NCI-H1930 (cell line): ENCODE measurements at places on chromosomes 7 and 10.

- DNase-seq: no peak
These were observed 88.7 kb downstream of the PIP4K2A start for GRCh38 chr10:22625516-22626290.

- no peak for DNase-seq
These were observed 18.9 kb upstream of the RAMP3 start for GRCh38 chr7:45138433-45139267.

DNA sequence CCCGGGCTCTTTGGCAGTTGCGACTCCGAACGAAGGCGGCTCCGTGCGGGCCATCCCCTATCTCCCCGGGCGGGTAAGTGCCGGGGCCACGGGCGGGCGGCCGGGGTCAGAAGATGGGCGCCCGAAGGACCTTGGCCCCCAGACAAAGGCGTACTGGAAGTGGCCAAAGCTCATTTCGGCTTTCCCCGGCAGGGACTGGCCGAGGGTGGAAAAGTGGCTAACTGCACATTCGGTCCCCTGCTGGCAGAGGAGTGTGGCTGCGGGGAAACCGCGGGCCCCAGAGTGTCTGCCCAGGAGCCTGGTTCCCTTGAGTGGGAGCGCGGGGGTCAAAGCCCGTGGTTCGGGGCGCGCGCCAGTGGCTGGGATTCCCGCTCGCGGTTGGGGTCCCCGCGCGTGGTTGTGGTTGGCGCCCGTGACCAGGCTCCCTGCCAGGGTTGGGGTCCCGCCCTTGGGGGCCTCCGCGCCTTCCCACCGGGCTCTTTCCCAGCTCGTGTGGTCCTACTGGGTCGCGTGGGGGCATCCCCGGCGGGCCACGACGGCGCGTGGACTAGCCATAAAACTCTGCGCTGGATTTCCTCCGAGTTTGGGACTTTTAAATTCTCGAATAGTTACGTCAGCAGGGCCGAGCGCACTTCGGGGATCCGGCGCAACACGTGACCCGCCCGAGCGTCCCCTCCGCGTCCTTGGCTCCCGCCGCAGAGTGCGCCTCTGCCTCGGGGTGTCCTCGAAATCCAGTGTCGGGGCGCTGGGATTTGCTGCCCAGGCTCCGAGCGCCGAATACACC is 124.4 kb downstream of the TACC2 start:
- no peak for DNase-seq

DNA sequence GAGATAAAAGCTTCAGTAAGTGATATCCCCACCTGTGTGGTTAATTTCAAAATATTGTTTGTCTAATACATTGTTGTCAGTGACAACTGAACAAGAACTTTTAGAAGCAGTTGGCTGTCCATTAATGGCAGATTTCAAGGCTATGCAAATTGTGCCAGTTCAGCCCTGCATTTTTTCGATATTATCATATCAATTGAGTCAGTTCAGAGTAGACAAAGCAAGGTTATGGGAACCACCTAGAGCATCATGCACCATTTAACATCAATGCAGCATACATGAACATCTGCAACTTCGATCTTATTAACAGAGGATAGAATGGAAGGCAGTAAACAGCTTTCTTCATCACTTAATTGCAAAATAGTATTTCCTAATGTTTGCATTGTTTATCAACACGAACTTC is 180.7 kb upstream of the KAT6B start:
- no peak for DNase-seq

DNA sequence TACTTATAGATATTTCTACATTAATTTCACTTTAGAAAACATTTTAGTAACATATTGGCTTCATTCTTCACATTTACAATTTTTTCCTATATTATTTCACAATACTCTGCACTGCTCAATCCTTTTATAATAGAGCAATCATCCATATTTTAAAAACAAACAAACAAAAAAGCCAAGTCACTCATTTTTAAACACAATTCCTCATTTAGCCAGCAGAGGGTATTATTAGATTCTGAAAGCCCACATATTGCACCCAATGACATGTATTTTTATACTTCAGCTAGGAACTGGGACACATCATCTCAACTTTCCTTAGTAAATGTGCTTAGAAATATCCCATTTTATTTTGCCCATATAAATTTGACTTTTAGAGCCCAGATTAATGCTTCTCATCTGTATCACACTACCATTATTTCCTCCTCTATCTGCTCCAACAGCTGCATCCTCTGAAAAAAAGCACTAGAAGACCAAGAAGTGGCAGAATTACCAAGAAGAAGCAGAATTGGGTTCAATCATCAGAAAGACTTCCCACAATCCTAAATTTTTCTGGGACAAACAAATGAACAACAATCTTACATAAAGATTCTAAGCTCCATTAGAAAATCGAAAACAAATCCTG is 29.5 kb downstream of the CTNNA3 start:
- DNase-seq: no peak

DNA sequence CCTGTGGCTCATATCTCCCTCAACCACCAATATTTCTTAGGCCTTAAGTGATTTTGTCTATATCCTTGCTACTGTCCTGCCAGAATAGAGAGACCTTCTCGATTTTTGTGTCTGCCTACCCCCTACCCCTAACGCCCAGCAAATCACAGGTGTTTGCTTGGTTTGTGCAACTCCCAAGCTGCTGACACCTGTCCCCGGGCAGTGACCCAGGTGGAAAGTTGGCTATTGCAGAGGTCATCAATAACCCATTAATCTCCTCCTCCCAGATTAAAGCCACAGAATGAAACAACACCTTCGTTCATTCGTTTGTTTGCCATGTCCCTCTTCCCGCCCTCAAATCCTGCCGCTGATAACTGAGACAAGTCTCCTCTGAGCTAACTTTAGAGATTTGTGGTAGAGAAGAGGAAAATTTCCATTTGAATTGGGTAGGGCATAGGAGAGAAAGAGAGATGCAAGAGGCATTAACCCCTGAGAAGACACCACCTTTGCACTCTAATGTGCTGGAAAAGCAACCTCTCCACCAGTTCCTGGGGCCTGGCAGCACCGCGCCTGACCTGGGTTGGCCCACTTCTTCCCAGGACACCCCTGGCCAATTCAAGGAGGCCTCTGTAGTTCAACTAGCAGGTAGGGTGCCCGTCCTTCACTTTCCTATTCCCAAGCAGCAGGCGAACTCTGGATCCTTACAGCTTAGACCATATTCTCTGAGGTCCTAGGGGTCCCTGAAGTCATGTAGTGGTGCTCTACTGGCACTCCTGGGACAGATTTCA is 3.0 kb downstream of the NEUROG3 start:
- no peak for DNase-seq

DNA sequence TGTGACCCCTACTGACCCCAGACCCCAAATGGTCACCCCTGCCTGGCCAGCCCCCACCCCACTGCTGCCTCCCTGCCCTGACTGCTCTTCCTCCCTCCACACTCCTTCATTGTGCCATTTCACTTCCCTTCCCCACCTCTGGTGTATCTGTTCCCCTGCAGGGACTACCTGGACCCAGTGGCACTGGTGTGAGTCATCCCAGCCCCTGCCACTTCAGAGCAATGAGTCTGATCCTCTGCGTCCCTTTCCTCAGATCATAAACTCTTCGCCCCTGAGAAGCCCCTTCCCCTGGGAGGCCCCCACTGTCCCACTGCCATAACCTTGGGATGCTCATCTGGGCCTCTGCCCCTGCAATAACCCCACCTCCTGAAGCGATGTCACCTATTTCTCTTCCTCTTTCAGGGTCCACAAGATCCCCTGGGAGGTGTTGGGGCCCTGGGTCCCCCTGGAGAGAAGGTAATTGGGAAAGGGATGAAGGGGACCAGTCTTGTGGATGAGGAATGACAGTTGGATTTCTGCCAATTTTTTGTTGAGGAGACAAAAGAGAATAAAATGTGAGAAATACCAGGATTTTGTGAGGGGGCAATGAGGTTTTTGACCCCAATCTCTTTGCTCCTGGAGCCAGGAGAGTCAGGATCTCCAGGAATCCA is 19.1 kb upstream of the VOPP1 start:
- no peak for DNase-seq

- DNase-seq: no peak
These were observed 10.9 kb upstream of the HERC4 start for GRCh38 chr10:68086011-68086410.

DNA sequence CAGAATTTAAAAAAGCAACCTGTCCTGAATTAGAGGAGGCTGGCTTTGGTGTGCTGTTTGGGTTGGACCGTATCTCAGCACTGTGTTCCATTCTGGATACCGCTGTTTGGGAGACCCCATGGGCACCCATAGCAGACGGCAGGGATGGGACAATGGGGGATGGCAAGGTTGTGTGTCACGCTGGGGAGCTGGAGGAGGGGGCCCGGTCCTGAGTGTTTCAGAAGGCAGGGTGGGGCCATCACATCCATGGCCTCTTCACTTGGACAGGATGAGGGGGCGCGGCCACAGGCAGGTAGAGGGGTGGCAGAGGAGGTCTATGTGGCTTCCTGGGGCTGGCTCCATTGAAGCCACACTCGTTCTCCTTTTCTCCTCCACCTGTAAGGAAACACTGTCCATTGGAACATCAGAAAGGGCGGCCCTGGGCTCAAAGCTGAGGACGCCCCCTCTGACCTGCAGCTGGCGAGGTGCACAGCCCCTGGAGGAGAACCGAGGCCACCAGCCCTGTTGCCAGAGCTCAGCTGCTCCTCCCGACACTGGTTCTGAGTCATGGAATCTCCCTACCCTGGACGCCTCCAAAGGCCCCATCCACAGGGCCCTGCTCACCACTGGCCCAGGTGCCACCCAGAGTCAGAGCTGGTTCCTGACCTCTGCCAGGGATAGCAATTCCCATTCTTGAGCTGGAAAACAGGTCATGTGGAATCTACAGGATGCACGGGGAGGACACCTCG is 587.3 kb downstream of the DNAJB6 start:
- no peak for DNase-seq

DNA sequence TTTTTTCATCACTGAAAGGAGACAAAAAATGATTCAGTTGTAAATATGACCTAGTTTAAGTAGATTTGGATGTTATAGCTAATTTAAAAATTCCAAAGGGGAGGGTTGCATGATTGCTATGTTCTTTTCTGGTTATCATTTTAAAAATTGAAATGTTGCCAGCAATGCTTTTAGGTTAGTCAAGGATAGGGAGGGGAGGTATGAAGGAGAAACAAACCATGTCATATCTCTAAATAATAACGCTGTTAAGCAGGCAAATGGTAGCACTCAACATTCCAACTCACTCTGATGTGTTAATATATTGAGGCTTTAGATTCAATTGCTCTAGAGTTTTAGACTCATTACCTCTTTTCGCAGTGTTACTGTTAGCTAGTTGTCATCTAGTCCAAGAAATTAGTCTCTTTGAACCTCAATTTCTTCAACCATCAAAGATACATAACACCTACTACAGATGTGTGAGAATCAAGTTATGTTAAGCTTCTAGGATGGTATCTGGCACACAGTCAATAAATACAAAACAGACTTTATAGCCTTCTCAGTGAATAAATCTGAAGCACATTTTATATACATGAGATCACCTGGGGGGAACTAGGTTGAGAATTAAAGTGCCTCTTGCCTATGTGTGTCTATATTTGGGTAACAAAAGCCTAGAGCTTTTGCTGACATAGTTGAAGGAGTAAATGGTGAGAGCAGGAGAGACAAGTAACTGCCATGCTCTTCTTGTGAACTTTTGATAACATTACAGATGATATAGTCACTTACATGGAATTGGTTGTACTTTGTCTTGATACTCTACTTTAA is 124.9 kb downstream of the CSTF2T start:
- no peak for DNase-seq

- no peak for DNase-seq
These were observed 6.1 kb downstream of the PSTK start for GRCh38 chr10:122986335-122986734.

DNA sequence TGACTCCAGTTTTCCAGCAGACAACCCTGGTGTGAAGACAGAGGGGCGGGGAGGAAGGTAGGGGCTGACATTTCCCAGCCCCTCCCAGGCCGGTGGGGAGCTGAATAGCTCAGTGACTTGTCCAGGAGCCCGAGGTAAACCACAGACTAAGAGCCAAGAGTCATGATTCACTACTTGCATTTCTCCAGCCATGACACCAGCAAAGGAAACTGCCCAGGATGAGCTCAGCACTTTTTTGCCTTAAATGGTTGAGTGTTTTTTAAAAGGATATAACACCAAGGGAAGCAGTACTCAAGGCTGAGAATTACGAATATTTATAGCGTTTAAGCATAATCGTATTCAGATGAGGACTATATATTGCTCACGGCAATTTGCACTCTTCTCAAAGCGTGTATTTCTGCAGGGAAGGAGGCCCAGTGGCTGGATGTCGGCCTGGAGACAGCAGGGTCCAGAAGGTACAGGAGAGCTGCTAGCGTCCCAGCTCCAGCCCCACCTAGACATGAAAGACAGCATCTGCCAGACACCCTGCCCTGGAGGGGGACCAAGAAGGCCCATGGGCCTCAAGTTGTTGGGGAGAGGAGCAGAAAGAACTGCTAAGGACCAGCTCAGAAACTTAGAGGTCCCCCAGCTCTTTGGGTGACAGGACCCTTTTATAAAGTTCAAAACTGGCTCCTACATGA is 141.4 kb downstream of the GRID1 start:
- DNase-seq: no peak

DNA sequence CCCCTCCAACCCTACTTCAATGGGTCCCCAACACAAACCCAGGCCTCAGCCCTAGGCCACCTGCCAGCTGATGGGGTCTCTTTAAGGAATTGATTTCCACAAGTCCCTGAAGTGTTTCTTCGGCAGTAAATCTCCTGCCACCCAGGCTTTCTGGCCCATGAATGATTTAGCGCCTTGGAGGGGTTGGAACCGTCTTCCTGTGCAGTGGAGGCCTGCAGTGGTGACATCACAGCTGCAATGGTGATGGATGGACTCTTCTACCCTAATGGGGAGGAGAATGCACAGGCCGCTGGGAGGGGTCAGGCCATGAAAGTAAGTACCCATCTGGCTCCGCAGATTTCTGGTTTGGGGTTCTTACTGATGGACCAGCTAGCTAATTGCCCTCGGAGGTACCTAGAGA is 163.8 kb downstream of the UBE2H start:
- DNase-seq: no peak

GRCh38 chr10:73251683-73252444 is 580 bp downstream of the MRPS16 start:
- DNase-seq: no peak

DNA sequence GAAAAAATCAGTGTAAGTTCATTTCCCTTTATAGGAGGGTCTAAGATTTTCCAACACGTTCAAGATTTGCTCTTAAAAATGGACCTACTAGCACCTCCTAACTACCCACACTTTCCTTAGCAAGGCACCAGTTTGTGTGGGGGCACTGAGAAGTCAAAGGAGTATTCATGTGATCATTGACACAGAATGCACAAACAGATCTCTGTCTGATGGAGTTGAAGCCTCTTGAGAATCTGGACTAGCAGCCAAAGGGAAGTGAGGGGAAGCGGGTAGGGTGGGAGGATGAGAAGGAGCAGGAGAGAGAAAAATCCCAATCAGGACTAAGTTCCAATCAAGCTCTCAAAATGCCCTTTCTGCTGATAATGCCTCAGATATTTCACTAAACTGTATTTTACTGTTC is 4.1 kb downstream of the MMS19 start:
- no peak for DNase-seq

- no peak for DNase-seq
These were observed 229.4 kb downstream of the LRMDA start for GRCh38 chr10:75660823-75661222.

- DNase-seq: no peak
These were observed 515 bp downstream of the FASTK start for GRCh38 chr7:151080067-151080521.

- DNase-seq: no peak
These were observed 863.8 kb upstream of the AUTS2 start for GRCh38 chr7:68734431-68734830.
